ENCODE measurements at places on chromosomes 4 and X.

GRCh38 chr4:154208424-154208823, 283.2 kb downstream of the DCHS2 start:
- no peak for DNase-seq

DNA sequence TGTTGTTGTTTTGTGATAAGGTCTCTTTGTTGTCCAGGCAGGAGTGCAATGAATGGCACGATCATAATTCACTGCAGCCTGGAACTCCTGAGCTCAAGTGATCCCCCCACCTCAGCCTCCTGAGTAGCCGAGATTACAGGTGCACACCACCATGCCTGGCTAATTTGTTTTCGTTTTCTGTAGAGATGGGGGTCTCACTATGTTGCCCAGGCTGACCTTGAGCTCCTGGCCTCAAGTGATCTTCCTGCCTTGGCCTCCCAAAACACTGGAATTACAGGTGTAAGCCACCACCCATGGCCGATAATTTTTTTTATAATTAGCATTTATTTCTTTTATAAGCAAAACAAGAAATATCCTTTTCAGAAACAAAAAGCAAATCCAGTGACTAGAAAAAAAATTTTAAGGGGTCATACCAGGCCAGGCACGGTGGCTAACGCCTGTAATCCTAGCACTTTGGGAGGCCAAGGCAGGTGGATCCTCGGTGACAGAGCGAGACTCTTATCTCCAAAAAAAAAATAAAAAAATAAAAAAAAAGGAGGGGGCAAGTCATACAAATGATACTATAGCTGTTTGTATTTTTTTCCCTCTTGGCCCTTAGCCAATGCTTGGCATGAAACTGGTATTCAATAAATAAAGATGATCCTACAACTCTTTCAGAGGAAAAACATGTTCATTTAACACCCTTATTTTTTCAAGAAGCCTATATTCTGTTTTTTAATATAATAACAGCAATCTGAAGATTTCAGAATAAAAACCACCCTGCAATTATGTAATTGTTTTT, 3.4 kb downstream of the PLAC8 start:
- DNase-seq, result no peak

GRCh38 chr4:138030375-138030774, 211.8 kb downstream of the SLC7A11 start:
- no peak for DNase-seq

DNA sequence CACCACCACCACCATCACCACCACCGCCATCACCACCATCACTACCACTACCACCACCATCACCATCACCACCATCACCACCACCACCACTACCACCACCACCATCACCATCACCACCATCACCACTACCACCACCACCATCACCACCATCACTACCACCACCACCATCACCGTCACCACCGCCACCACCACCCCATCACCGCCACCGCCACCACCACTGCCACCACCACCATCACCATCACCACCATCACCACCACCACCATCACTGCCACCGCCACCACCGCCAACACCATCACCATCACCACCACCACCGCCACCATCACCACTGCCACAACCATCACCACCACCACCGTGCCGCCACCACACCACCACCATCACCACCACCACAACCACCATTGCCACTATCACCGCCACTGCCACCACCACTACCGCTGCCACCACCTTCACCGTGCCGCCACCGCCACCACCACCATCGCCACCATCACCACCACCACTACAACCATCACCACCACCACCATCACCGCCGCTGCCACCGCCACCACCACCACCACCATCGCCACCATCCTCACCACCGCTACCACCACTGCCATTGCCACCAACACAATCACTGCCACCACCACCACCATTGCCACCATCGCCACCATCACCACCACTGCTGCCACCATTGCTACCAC, 1511.3 kb upstream of the AGA start:
- no peak for DNase-seq

GRCh38 chr4:150817017-150817416, 198.1 kb downstream of the LRBA start:
- no peak for DNase-seq

DNA sequence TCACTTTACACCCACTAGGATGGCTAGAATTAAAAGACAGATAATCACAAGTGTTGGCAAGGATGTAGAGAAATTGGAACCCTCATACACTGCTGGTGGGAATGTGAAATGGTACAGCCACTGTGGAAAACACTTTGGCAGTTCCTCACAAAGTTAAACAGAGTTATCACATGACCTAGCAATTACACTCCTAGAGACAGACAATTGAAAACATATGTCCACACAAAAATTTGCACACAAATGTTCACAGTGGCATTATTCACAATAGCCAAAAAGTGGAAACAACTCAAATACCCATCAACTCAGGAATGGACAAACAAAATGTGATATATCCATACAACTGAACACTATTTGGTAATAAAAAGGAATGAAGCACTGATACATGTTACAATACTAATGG, 5.7 kb downstream of the ZNF280C start:
- no peak for DNase-seq

GRCh38 chr4:146442801-146443200, 78.9 kb downstream of the SLC10A7 start:
- no peak for DNase-seq
